Cardiac muscle cell (in vitro differentiated cells and primary cell): ENCODE measurements at places on chromosomes 11 and 22. TPM values are rescaled to one million over a fixed set of nuclear protein-coding genes. Genes with fewer than 3 reads are reported as not detected.
A peak's percentile ranks its signal among the peaks of the same experiment; 100 is the strongest.

GRCh38 chr11:1017269-1018005, 19.1 kb downstream of the MUC6 start:
- no peak for DNase-seq

DNA sequence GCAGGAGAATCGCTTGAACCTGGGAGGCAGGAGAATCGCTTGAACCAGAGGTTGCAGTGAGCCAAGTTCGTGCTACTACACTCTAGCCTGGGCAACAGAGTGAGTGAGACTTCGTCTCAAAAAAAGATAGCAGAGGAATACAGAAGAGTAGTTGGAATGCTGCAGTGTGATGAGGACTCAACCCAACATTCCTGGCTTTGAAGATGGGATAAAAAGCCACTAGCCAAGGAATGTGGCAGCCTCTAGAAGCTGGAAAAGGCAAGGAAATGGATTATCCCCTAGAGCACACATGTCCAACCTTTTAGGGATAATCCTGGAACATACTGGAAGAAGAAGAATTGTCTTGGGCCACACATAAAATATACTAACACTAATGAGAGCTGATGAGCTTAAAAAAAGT, 13.9 kb downstream of the SLC25A17 start:
- no peak for DNase-seq

The FGF4 gene
- not detected in 2 replicates for polyA plus RNA-seq

The F2 gene
- 0.27 TPM in 1 of 2 replicates, not detected in the other for polyA plus RNA-seq

- no peak for DNase-seq
Measured at GRCh38 chr22:28507896-28508295, 171.7 kb downstream of the TTC28 start.

GRCh38 chr22:24007253-24008021, 2.2 kb upstream of the GSTT4 start:
- DNase-seq: no peak

DNA sequence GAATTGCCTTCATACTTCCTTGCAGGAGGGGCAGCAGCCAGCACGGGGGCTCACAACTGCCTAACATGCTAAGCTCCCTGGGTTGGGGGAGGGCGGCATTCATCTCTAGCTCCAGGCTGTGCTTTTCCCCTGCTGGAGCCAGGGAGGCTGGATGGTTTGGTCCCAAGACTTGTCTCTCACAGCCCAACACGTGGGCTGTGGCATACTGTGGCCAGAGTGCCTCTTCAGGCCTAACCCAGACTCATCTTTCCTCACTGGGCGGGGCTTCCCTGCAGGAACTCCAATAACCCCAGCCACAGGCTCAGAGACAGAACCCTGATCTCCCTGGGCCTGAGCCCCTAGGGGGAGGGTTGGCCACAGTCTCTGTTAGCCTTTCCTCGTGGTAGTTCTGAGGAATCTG, 121.9 kb upstream of the PLET1 start:
- no peak for DNase-seq

DNA sequence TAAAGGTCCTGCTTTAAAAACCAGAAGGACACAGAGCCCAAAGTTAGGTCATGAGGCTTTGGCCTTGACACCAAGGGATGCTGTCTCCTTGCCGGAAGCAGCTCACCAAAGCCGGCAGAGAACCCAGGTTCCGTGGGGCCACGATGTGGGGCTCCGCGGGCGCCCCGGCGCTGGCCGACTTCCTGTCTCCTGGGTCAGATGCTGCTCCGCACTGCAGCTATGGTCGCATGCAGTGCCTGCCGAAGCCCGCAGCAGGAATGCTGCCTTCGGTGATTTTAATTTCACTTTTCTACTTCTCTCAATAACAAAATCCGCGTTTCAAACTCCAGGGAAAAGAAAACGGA, 454 bp upstream of the OTUB1 start:
- DNase-seq: no peak

- peak; percentile 96 for DNase-seq
Measured at GRCh38 chr11:74288161-74288560, 23.3 kb downstream of the P4HA3 start.

The SAA1 gene
- 0.31 and 2.3 TPM in 2 replicates for polyA plus RNA-seq

- no peak for DNase-seq
Measured at GRCh38 chr11:110027627-110028371, 65.4 kb upstream of the ZC3H12C start.

GRCh38 chr11:35313066-35313759, 106.1 kb downstream of the SLC1A2 start:
- DNase-seq: no peak

DNA sequence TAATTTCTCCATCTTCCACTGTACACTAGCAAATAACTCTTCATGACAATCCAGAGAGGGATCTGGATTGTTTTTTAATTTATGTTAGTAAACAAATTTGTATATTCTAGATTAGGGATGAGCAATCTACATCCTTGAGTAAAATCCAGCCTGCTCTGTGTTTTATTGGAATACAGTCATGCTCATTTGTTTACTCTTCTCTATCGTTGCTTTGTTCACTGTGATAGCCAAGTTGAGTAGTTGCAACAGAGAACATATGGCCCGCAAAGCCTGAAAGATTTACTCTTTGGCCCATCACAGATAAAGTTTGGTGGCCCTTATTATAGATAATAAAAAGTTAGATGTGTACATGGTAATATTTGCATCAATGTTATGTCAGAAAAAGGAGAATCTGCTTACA, 6.2 kb upstream of the BLID start:
- DNase-seq: no peak

GRCh38 chr11:13348305-13348704, 70.7 kb downstream of the BMAL1 start:
- no peak for DNase-seq

GRCh38 chr11:80849253-80849652, 1408.4 kb upstream of the TENM4 start:
- DNase-seq: no peak

GRCh38 chr11:67248653-67249052, 17.6 kb upstream of the GRK2 start:
- peak; percentile 39 for DNase-seq

The CHRDL2 gene
- not detected in 2 replicates for polyA plus RNA-seq

The VSIG10L2 gene
- not detected in 2 replicates for polyA plus RNA-seq

- peak; percentile 52 for DNase-seq
Measured at GRCh38 chr11:78796956-78797355, 222.3 kb upstream of the NARS2 start.

DNA sequence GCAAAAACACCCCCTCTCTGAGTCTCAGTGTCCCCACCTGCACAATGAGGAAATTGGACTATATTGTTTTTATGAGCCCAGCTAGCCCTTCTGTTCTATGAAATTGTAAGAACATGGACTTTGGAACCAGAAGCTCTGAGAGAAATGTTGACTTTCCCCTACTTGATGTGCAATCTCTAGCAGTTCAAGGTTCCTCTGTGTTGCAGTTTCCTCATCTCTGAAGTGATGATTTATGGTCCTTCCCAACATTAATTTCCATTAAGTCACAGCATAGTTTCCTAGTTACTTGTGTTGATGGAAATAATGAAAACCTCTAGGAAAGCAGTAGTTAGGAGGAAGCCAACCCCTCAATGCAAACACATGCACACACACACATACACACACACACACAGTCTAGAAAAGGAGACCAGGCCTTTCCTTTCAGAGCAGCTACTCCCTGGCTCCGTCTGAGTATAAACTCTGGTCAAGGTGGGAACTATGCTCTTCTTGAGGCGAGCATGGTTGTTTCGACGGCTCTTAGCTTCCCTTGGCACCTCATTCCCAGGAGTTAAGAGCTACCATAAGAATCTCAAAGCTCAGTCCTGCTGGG, 518.4 kb downstream of the SOX6 start:
- DNase-seq: no peak

GRCh38 chr22:45000330-45000729, 9.5 kb downstream of the PHF21B start:
- no peak for DNase-seq

The SLC22A12 gene
- not detected in 2 replicates for polyA plus RNA-seq

- DNase-seq: no peak
Measured at GRCh38 chr22:38699143-38699542, 1.6 kb downstream of the JOSD1 start.

DNA sequence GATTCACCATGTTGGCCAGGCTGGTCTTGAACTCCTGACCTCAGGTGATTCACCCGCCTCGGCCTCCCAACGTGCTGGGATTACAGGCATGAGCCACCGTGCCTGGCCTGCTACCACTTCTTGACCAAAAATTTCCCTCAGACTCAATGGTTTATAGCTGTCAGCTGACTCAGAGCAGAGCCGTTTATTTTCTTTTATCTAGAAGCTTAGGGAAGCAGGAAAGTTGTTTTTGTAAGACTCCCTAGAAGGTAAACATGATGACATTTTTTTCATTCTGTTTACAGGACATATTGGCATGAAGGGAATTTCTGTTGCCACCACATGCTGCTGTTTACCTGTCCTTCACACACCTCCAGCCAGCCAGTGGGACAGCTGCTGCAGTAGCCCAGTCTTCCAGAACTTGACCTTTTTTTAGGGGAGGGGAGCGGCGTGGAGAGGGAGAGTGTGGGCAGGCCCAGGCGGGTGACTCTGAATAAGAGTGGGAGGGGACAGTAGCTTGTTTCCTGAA, 56.1 kb upstream of the PTPRJ start:
- DNase-seq: peak; percentile 35
